ENCODE measurements at places on chromosomes 5 and 9.

- no peak for DNase-seq
Measured at GRCh38 chr5:148585988-148586387, 68.3 kb downstream of the HTR4 start.

DNA sequence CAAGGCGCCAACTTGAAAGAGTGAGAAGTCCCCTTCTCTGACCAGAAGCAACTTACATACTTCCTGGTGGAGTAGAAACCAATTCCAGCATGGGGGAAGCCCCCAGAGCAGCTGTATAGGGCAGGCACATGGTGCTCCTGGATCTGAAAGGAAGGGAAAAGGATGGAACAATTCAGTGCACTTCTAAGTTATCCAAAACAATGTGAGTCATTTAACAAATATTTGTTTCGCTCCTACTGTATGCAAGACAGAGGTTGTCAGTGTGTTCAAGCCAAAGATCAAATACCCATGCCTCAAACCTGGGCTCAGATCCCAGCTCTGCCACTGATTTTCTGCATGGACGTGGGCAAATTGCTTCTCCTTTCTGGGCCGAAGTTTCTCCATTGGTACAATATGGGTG, 67.1 kb downstream of the LHX2 start:
- peak; percentile 82 for DNase-seq

DNA sequence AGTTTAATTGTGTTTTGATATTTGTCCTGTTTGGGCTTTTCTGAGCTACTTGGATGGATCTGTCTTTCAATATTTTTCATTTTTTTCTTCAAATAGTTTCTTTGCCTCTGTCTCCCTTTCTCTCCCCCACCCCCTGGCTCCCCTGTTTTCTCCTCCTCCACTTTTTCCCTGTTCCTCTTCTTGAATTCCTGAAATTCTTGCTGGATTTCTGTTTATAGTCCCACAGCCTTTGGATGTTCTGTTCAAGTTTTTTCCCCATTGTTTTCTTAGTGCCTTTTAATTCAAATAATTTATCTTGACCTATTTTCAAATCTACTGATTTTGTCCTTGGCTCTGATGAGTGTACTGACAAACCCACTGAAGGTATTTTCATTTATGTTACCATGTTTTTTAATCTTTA, 113.0 kb downstream of the VPS13A start:
- no peak for DNase-seq

- no peak for DNase-seq
Measured at GRCh38 chr5:132099076-132099748, 25.6 kb downstream of the CSF2 start.

GRCh38 chr5:74648835-74649293, 8.3 kb upstream of the ENC1 start:
- peak; percentile 55 for DNase-seq

GRCh38 chr9:61671276-61671973, 481.6 kb downstream of the SPATA31A7 start:
- DNase-seq: no peak

DNA sequence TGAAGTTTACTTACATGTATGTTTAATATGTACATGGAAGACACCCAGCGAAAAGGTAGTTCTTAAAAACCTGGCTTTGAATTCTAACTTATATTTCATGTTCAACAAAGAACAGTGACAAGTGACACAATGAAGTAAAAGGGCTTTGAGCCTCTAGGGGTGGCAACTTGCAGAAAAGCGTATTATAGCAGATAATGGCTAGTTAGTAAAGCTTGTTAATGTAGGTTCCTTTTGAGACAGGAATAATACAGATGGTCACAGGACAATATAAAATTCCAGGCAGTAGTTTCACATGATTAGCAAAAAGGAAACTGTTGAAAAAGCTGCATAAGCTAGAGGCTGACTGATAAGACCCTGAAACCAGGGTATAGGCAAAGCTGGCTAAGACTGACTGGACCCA, 132.4 kb upstream of the FTMT start:
- DNase-seq: no peak

DNA sequence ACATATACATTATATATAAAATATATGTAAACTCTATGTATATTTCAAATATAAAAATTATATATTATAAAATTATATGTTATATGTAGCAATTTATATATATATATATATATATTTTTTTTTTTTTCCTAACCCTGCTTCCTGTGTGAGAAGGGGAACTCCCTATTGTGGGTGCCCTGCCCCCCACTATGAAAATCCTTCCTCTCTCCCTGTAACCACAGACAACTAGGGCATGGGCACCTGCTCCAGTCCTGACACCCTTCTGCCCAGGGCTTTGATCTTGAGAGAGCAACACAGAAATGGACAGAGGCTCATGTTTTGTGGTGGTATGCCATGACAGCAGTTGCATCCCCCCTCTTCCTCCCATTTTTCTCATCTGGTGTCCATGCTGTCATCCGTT, 148.7 kb upstream of the IL12B start:
- no peak for DNase-seq

DNA sequence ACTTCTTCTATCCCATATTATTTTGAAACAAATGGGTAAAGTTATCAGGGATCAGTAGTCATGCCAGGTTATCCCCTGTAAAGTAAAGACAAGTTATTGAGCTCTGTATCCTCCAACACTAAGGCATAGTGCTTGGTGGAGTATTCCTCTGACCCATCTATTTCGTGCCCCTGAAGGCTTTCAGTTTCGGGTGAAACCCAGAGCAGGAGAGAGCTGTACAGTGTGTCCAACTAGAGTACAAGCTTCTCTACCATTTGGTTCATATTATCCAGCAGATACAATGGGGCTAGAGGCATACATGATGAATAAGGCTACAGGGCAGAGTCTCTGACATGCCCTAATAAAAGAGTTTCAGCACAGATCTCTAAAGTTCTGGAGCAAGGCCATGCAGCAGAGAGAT, 3.2 kb upstream of the SLC22A4 start:
- no peak for DNase-seq

- no peak for DNase-seq
Measured at GRCh38 chr9:84592918-84593317, 76.6 kb upstream of the NTRK2 start.

- DNase-seq: no peak
Measured at GRCh38 chr5:173246135-173246495, 11.1 kb upstream of the NKX2-5 start.

DNA sequence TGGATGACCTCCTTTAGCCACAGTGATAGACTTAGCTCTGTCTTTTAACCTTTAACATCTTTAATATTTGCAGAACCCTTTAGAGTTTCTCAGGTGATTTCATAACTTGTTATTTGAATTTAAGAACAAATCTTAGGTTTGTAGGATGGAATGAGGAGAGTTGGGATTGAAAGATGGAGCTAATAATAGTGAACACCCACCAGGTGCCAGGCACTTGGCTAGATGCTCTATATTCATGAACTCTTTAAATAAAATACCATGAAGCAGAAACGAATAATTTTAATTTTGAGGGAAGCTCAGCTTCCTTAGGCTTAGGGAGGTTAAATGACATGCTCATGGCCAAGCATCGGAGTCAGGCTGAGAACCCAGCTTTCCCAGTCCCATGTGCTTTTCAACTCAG, 19.4 kb upstream of the CARNMT1 start:
- DNase-seq: no peak

DNA sequence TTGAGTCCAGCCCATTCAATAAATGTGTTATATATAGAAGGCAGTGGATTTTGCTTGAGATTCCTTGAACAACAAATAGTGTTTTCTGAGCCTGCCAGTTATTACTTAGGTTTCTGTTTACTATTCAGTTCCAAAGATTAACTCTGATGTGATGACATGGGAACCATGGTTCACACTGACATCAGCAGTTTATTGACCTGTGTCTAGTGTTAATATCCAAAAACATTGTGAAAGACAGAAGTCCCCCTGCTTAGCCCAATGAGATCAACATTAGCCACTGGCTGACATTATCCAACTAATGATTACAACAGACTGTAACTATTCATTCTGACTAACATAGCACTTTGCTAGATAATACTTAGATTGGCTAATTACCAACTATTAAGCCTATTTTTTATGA, 14.9 kb downstream of the APBA1 start:
- peak; percentile 9 for DNase-seq

DNA sequence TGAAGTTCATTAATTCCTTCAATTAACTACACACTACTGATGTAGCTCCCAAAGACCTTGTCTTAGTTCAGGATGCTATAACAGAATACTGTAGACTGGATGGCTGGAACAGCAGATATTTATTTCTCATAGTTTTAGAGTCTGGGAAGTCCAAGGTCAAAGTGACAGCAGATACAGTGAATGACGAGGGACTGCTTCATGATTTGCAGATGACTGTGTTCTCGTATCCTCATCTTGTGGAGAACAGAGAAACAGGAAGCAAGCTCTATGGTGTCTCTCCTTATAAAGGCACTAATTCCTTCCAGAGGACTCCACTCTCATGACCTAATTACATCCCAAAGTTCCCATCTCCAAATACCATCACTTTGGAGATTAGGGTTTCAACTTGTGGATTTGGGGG, 65.6 kb upstream of the MAP1B start:
- DNase-seq: no peak

DNA sequence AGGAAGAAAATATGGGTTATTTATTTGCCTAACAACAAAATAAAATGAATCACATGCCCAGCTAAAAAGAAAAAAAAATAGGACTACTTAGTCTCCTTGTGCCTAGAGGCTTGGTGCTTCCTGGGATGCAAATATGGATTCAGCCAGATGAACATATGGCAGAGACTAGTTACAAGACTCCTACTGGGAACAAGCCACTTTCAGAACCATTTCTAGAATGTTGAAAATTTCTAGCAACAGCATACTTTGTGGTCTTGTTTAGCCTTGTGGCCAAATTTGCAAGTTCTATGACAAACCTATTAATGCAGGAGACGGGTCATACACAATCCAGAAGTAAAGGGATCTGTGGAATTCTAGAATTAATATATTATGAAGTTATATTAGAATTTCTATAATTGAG, 198.7 kb downstream of the CHSY3 start:
- no peak for DNase-seq

DNA sequence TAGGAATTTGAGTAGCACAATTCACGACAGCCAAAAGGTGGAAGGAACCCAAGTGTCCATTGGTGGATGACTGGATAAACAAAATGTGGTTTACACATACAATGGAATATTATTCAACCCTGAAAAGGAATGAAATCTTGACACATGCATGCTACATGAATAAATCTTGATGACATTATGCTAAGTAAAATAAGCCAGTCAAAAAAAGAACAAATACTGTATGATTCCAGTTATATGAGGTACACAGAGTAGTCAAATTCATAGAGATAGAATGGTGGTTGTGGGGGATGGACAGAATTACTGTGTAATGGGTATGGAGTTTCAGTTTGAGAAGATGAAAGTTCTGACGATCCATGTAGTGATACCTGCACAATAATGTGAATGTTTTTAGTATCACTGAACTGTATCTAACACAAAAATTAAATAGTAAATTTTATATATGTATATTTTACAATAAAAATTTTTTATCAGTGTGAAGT, 117.7 kb upstream of the GNA14 start:
- no peak for DNase-seq

DNA sequence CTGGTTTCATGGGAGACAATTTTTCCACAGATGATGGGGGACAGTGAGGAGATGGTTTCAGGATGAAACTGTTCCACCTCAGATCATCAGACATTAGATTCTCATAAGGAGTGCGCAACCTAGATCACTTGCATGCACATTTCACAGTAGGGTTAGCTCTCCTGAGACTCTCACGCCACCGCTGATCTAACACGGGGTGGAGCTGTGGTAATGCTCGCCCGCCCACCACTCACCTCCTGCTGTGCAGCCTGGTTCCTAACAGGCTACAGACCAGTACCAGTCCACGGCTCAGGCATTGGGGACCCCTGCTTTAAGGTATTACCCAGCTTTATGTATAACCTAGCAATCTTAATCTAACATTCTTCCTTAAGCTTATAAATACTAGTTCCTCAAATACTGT, 35.6 kb downstream of the TTC39B start:
- DNase-seq: no peak

GRCh38 chr9:6598249-6598725, 47.2 kb downstream of the GLDC start:
- DNase-seq: no peak

GRCh38 chr9:120438111-120438510, 141.9 kb downstream of the CDK5RAP2 start:
- DNase-seq: peak; percentile 9

DNA sequence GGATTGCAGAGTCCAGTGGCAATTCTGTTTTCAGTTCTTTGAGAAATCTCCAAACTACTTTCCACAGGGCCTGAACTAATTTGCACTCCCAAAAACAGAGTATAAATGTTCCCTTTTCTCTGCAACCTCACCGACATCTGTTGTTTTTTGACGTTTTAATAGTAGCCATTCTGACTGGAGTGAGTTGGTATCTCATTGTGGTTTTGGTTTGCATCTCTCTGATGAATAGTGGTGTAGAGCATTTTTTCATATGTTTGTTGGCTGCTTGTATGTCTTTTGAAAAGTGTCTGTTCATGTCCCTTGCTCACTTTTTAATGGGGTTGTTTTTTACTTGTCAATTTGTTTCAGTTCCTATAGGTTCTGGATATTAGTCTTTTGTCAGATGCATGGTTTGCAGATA, 72.6 kb downstream of the PALM2AKAP2 start:
- DNase-seq: no peak

- no peak for DNase-seq
Measured at GRCh38 chr5:28275931-28276330, 1237.5 kb upstream of the CDH9 start.

DNA sequence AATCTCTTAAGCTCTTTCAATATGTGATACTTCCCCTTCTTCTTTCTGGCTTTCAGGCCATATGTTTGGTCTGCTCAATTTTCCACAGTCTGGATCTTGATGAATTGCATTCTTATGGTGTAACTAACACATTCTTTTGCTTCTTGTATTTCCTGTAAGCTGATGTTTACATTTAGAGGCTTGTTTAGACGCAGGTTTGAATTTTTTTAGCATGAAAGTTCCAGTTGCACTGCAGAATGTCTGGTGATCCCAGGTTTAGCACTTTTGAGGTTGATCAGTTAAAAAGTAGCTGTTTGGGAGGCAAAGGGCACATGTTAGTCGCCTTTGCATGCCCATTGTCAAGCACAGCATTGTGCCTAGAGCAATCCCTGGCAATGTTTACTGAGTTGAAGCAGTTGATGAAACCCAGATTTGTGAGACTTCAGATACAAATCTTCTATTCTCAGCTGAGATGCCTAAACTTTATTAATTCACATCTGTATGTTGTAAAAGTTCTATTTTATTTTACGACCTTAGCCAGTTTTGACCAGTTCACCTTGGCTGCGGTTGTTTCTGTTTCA, 59.6 kb upstream of the SPATA31C2 start:
- DNase-seq: peak; percentile 80

DNA sequence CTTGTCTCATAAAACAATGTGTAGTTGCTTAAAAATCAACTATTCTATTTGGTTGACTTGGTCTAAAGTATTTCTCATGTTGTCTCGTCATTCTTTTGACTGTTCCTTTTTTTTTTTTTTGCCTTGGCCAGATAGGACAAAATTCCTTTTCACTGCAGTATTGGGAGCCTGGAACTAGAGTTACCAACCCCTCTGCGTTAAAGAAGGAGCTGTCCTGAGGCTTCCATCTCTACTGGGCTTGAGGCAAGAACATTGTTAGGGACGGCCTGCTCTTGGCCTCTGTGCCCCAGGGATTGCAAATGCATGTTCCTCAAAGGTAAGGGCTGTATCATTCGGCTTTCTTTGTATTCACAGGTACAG, 1.4 kb upstream of the NPR2 start:
- no peak for DNase-seq
